Cardiac septum (tissue), 1 donor: ENCODE measurements at places on chromosomes 5 and 9. TPM values are rescaled to one million over a fixed set of nuclear protein-coding genes. Genes with fewer than 3 reads are reported as not detected.
A peak's percentile ranks its signal among the peaks of the same experiment; 100 is the strongest.

- no peak for DNase-seq
Measured at GRCh38 chr9:89419978-89420394, 77.9 kb downstream of the SEMA4D start.

DNA sequence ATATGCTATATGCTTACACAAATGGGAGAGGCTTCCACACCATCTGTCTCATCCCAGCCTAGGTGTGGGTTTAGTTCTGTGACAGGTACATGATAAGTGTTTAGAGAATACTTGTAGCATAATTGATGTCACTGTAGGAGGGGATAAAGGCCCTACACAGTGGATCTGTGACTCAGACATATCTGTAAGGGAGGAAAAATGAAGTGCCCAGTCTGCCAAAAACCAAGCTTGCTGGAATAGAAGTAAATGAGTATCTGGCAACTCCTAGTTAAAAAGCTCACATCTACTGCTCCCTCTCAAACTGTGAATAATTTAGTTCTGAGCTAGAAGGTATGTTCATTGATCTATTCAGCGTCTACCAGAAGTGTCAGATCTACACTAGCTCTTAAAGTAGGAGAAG, 38.9 kb upstream of the FAM174A start:
- DNase-seq = no peak

- no peak for DNase-seq
Measured at GRCh38 chr5:109253262-109253661, 156.5 kb downstream of the PJA2 start.

DNA sequence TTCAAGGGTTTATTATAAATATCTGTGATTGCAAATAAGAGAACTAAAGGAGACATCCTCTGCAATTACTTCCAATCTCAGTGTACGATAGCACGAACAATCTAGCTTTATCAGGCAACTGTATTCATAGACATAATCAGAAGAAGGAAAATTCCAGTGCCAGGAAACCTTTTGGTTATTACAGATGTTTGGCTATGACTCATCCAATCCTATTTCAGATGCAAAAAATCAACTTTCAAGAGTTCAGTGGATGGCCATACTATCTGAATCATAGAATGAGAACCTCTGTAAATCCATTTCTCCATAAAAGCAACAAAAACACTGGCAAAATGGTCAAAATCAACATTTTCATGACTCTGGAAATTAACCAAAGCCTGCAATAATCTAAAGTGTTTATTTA, 37.9 kb downstream of the GAS1 start:
- DNase-seq = no peak

DNA sequence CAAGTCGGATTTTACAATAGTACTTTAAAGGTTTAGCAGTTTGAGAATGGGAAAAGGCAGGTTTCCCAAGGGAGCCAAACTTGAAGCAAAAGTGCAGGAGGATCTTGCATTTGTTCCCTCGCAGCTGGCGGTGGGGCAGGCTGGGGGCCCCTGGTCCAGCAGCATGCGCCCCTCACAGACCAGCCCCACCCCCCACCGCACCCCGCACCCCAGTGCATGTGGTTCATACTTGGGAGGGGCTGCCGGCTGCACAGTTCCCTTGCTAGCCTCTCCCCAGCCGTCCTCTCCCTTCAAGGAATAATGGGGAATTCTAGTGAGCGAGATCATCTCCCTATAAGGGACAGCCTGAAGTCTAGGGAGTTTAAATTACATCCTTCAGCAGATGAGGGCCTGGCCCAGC, 273.1 kb upstream of the IRX2 start:
- DNase-seq = no peak

GRCh38 chr5:66113160-66113559, 30.9 kb upstream of the SREK1 start:
- DNase-seq = no peak

DNA sequence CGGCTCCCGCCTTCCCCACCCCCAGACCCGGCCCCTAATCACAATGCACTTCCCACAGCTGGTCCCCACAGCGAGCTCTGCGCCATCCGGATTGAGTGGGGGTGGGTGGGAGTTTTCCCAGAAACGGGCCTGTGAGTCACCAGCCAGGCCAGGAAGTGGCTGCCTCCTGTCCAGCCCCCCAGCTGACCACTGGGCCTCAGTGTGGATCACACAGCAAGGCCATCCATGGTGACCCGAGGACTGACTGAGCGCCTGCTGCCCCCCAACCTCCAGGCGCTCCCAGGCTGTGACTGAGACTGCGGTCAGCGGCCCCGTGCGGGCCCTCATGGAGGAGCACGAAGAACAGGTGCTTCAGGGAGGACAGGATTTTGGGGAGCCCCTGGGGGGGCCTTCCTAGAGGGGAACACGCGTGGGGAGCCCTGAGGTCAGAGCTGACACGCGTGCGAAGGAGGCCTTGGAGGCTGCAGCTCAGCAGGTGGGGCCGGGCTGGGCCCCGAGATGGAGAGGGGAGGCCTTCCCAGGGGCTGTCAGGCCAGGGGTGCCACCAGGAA, 48.3 kb upstream of the EGFL7 start:
- DNase-seq = peak; percentile 86

- no peak for DNase-seq
Measured at GRCh38 chr5:22780756-22781155, 72.4 kb downstream of the CDH12 start.

DNA sequence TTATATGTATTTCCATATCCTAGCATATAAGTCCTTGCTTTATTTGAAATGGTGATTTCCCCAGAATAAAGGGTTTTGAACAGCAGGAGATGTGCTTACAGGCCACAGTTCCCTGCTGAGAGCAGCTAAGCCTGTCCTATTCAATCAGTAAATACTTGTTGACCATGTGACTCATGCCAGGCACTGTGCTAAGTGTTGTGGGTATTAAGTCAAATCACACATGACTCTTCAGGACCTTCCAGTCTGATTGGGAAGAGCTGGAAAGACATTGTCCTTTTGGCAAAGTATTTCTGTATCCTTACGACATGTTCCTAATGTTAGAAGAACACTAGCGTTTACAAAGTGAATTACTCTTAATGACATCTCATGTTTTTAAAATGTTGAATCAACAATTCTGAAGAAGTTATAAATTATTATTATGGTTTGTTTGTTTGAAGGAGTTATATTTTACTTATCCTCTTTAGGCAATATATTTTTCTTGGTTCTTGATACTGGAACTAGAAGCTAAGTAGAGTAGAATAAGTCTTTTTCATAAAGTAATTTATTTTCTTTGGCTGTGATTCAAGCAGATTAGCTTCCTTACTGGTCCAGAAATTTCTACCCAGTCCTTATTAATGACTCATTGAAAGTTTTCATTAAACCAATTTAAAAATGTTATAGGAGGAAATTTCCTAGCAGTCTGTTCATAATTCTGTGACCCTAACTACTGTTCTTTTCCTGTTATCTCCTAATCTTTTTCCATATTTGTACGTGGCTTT, 82.1 kb downstream of the GAPVD1 start:
- no peak for DNase-seq

- no peak for DNase-seq
Measured at GRCh38 chr5:1032011-1032410, 23.4 kb downstream of the NKD2 start.

DNA sequence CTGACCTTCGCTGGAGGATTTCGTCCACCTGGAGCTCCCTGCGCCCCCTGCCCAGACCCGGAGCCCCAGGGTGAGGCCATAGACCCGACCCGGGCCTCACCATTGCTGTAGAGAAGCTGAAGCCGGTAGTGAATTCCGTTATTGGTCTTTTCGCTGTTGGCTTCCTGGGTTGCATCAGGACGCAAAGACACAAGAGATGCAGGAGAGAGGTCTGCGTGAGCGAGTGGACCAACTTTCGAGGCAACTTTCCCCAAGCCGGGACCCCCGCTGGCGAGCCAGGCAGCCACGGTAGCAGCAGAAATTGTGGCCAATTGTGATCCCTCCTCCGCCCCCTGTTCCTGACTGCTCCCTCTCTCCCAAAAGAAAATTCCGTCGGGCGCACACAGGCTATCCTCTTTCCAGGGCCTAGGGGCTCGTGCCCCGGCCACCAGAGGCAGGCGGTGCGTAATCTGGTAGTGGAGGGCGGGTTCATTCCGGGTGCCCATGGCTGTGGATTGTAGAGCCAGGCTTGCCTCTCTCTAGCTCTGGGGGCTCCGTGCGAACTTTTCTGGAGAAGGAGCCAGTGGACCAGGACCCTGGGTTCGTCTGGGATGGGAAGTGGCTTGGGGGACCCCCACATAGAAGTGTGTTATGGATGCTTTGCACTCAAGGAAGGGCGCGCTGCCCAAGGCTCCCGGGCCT, 3.3 kb downstream of the EBF1 start:
- no peak for DNase-seq

DNA sequence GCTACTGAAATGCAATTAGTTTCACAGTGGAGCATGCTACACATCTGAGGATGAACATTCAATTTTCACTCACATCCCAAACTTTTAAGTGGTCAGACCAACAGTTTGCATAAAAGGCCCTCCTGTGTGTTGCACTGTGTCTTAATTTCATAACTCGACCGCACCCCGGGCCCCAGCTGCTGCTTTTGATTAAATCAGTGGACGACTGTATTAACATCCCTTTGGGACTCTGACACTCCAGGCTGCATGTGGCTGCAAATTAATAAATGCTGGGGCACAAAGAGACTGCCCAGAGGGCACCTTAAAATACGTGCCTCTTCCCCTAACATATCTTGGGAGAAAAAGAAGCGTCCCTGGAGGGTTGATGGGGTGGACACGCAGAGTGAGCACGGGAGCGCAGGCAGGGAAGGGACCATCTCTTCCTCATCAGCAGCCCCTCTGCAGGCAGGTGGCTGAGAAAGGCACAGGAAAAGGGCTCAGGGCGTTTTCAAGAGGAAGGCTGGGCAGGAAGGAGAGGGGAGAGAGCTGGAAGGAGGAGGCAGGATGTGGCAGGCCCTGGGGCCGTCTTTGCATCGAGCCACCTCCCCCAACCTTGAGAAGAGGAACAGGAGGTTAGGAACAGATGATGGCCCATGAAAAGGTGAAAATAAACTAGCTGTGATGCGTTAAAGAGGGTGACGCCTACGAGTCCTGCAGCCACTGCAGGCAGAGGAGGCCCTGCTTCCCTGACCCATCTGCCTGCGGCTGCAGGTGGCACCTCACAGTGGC, 18.6 kb downstream of the MED10 start:
- peak; percentile 36 for DNase-seq

GRCh38 chr9:70053864-70054263, 10.2 kb downstream of the MAMDC2 start:
- DNase-seq = no peak

DNA sequence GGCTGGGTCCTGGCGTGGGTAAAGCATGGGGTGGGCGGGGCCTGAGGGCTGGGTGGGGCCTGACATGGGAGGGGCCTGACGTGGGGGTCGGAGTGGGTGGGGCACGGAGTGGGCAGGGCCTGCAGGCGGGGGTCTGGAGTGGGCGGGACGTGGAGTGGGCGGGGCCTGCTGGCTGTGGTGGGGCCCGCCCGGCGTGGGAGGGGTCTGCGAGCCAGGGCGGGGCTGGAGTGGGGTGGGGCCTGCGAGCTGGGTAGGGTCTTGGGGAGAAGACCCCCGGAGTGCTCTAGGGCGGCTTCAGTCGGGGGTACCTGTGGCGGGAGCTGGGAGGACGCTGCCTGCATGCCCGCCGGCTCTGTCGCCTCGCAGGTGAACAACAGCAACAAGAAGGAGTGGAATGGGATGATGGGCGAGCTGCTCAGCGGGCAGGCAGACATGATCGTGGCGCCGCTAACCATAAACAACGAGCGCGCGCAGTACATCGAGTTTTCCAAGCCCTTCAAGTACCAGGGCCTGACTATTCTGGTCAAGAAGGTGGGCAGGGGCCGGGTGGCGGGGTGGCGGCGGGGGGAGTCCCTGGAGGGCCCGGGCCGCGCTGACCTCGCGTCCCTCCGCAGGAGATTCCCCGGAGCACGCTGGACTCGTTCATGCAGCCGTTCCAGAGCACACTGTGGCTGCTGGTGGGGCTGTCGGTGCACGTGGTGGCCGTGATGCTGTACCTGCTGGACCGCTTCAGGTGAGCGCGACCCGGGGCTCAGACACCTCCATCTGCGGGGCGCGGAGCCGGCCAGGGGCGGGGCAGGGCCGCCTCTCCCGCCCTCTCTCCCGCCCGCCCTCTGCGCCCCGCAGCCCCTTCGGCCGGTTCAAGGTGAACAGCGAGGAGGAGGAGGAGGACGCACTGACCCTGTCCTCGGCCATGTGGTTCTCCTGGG, 8.0 kb downstream of the LRRC26 start:
- no peak for DNase-seq

DNA sequence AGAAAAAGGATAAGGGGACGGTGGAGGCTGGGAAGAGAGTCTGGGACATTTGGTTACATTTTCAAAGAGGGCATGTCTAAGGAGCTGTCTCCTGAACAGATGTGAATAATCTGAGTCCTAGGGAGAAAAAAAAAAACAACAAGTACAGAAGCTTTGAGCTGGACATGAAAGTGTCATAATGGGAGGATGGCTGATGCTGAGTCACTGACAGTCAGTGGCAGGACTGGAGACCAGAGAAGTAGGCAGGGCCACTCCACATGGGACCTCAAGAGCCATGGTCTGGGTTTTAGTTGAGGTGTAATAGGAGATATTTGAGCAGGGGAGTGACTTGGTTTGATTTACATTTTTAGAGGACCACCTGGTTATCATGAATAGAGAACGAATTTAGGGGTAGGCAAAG, 70.6 kb downstream of the DPYSL3 start:
- no peak for DNase-seq

GRCh38 chr5:78204241-78204640, 90.3 kb downstream of the AP3B1 start:
- DNase-seq = no peak

- no peak for DNase-seq
Measured at GRCh38 chr5:130216286-130216685, 312.0 kb downstream of the CHSY3 start.

LRRC19 gene
- total RNA-seq = not detected

KLHL9 gene
- 12.5 TPM for total RNA-seq

DPYSL3 gene
- 51.1 TPM for total RNA-seq

TMEM232 gene
- 1.7 TPM for total RNA-seq

DND1 gene
- total RNA-seq = 0.48 TPM
